ENCODE measurements at places on chromosomes 2 and 18.

GRCh38 chr2:45115181-45115580 lies 105.9 kb upstream of the SIX2 start:
- no peak for DNase-seq

GRCh38 chr2:47160660-47161059 lies 5.6 kb upstream of the STPG4 start:
- no peak for DNase-seq

GRCh38 chr18:31610286-31611205 lies 18.9 kb downstream of the TTR start:
- no peak for DNase-seq

- no peak for DNase-seq
Measured at GRCh38 chr2:234446404-234447076, 50.3 kb downstream of the ARL4C start.

DNA sequence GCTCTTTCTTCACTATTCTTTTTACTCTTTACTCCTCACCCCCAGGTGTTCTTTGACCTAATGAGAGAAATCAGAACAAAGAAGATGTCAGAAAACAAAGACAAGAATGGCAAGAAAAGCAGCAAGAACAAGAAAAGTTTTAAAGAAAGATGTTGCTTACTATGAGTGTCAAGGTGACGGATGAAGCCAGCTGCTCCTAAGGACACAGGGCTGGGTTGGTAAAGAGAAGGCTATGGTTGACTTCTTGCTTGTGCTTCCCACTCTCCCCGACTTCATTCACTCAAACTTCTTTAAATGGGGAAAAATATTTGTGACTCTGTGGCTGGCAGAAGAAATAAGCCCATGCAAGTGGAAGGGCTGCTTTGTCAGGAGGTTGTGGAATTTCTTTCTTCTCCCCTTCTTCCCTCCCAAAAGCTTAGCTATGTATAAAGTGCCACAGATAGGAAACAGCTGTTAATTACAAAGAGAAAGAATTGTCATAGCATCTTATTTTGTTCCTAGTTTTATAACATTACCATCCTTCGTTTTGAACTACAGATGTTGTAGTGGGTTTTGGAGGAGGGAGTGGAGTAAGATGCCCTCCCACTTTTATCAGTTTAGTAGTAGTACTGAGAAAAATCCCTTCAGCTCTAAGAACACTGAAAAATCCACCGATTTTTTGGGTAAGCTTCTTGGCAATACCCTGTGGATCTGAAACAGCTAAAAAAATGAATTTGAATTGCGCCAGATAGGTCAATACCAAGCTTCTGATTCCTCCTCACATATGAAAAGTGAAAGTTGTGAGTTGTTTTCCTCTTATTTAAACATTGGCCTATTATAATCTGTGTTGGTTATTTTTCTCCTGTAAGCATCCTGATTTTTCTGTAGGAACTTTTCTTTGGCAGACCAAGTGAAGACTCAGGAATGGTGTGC lies 40.7 kb downstream of the RALB start:
- no peak for DNase-seq

DNA sequence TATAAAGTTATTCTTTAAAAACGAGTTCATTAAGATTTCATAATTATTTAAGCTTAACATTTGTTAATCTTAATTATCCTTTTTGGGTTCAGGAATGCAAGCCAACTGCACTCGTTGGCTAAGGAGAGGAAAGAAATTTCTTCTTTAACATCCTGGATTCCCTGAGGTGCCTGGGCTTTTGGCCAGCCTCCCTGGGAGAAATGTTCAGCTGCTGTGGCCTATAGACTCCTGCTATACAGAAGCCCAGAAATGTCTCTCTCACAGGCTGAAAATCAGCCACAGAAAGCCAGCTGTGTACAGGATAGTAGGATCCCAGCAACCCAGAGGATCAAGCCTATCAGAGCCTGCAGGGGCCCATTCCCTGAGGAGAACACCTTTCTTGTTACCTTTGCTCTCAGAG lies 430.3 kb downstream of the XIRP2 start:
- DNase-seq: no peak

- no peak for DNase-seq
Measured at GRCh38 chr2:62895632-62896009, 155.0 kb upstream of the OTX1 start.

- no peak for DNase-seq
Measured at GRCh38 chr2:29561628-29562027, 359.8 kb downstream of the ALK start.

GRCh38 chr2:115976916-115977315 lies 1534.5 kb downstream of the DPP10 start:
- DNase-seq: no peak

DNA sequence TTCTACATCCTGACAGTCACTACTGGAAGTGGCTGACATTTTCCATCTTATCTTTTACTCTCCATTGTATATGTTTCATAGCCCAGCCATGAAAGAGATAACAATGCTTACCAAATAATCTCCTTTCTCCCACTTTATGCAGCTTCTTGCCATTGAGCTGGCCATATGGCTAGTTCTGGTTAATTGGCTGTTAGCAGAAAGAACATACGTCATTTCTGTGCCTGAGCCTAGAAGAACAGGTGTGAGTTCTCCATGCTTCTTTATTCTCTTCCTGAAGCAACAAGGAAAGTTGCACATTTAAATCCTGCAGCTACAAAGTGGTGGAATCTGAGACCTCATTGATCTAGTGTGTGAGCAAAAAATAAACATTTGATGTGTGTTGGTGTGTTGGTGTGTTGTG lies 82.0 kb upstream of the FSHR start:
- DNase-seq: no peak

DNA sequence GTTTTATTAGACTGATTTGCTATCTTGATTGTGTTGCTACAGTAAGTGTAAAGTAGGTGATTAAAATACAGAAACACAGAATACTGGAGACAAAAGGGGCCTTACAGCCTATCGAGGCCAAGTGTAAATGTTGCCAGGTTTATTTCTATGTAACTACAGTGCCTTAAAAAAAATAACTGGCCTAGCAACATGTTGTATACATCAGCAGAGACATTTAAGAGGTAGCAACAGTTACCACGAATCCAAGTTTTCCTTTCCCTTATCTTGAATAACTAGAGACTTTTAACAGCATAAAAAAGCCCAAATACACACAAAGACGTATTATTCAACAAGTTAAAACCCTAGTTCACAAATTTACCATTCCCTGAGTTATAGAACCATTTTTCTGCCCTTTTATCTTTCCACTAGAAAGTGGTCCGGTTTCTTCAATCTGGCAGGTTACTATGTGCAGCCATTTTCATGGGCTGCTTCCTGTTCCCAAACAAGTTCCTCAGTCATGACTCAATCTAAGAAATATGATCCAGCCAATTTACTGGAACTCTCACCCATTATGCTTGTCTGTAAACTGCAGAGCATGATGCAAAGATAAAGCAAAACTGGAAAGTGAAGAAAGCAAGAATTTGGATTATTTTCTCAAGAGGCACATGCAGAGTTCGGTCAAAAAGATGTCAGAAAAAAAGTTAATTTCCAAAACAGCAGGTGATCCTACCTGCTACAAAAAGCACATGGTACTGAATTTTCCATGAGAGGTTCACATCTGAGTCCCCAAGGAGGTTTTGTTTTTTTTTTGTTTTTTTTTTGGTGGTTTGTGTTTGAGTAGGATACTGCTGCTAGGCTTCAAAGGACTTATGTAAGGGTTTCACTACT lies 22.2 kb downstream of the NFE2L2 start:
- peak; percentile 83 for DNase-seq

DNA sequence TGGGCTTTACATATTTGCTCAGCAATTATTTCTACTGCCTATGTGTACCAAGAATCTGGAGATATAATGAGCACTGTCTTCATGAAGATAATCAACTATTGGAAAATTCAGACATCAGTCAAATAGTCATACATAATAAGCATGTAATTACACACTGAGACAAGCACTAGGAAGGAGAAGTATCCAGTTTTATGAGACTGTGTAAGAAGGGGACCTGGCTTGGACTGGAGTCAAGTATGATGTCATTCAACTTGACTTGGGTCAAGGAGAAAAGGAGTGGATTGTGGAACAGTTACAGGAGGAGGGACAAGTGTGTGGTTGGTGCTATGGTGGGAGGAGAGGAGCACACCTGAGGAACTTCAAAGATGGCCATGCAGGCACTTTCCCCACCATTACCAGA lies 419.8 kb upstream of the TRIB2 start:
- no peak for DNase-seq

DNA sequence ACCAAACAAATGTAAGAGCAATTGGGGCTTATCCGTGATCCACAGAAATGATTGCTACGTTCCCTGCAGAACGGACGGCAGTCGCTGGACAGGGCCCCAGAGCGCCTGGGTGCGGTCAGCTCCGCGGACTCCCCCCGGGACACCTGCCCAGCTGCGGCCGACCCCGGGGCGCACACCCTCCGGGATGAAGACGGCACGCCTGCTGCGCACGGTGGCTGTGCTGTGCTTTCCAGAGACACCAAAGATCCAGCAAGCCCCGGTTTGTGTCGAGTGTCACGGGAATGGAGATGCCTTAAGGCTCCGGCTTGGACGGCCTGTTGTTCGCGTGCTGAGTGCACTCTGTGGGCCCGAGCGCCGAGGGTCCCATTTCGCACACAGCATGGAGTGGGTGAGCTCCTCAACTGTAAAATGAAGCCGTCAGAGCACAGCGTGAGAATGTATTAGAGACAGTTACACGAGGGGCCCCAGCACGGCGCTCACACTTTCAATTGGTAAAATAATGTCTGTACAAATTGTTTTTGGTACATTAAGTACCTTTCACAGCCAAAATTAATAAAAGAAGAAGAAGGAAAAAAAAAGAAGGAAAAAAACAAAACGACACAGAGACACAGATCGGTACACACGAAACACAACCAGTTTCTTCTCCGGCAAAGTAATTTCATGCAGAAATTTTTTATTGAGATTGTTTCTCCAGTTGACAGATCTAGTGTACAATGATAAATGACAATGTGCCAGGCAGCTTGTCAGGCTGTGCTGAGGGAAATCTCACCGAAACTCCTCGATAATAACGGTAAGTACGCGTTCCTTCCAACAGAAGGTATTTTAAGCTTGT lies 615.8 kb upstream of the SALL3 start:
- no peak for DNase-seq

DNA sequence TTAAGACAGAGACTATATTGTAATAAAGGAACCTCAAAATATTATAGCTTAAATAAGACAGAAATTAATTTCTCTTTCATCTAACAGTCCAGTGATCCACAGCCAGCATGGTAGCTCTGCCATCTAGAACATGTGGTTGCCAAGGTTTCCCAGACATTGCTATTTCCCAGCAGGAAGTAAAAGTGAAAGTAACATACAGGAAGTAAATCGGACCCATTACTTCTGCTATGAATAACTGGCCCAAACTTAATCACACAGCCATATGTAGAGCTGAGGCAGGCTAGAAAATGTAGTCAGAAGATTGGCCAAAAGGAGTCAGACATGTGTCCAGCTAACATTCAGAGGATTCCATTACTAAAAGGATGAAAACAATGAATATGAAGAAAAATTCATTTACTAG lies 71.0 kb downstream of the NOL4 start:
- DNase-seq: peak; percentile 21

DNA sequence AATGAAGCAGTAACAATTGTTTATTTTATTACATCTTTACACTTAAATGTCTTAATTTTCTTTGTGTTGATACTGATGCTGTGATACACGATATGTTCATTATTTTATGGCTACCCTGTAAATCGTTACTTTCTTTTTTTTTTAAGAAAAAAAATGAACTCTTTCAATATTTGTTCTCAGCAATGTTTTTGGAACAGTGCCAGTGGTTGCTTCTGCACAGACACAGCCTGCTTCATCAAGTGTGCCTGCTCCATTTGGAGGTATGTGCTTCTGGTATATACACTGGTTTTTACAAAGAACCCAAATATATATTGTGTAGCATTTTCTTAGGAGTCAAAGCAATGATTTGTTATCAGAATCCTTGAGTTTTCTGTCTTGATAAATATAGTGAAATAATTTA lies 62.2 kb upstream of the SCYGR2 start:
- no peak for DNase-seq

GRCh38 chr2:1723397-1724042 lies 20.8 kb downstream of the PXDN start:
- DNase-seq: peak; percentile 44

GRCh38 chr2:70828115-70828514 lies 7.5 kb downstream of the CD207 start:
- DNase-seq: no peak

- DNase-seq: no peak
Measured at GRCh38 chr2:101476605-101477208, 1.8 kb upstream of the RFX8 start.

DNA sequence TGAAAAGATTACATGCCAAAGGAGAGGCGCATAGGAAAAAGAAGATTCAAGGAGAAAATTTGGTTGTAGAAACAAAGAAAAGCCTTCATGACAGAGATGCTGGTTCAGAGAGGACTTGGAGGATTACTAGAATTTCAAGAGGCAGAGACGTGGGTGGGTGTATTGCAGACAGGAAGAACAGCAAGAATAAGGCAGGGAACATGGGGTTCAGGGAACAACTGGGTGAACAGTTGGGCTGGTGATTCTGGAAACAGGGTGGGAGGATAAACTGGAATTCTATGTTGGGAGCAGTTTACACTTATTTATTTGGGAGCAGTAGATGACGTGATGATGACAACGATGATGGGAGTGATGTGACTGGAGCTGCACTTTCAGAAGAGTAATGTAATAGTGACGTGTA lies 18.4 kb upstream of the GMCL1 start:
- DNase-seq: no peak

GRCh38 chr2:21468624-21469023 lies 344.9 kb downstream of the TDRD15 start:
- DNase-seq: no peak

- peak; percentile 73 for DNase-seq
Measured at GRCh38 chr2:102142829-102143449, 393 bp downstream of the IL1R1 start.

DNA sequence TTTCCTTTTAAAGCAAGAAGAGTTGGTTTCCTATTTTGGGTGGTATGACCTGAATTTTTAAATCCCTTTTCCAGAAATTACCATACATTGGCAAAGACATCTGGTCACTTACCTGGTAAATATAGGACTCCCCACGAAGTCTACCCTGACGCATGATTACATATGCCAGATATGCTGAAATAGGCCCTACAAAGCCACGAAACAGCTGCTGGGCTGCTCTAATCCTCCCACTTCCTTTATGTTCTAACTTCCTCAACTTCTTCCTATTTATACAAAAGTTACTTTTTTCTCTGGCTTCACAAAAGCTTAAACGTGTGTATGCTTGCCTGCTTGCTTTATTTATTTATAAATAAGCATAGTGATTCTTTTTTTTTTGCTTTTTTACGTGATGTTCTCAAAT lies 186.0 kb upstream of the EPHA4 start:
- DNase-seq: no peak

DNA sequence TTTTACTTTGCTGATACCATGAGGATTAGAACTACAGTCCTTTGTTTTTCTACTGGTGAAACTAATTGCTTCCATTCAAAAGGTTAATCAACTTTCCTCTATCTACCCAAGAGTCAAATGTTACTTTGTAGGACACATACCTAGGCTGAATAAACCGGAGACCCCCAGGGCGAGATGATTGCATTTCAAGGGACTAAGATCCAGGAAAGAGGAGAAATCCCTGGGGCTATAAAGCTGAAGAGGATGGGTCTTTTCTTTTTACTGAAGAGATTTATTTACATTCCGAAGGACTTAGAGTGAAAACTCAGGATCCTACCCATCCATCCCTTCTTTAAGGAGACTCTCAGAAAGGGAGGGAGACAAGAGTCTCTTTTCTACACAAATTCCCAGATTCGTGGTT lies 331.9 kb downstream of the CDH19 start:
- no peak for DNase-seq

All from kidney glomerular epithelial cell (primary cell).